Sigmoid colon (tissue), 7 donors: ENCODE measurements at places on chromosomes 16 and 17. TPM values are rescaled to one million over a fixed set of nuclear protein-coding genes. Genes with fewer than 3 reads are reported as not detected.

The GPRC5C gene
- total RNA-seq = 6.1 TPM

GRCh38 chr16:24694931-24695330 lies 34.5 kb upstream of the TNRC6A start:
- DNase-seq = no peak

DNA sequence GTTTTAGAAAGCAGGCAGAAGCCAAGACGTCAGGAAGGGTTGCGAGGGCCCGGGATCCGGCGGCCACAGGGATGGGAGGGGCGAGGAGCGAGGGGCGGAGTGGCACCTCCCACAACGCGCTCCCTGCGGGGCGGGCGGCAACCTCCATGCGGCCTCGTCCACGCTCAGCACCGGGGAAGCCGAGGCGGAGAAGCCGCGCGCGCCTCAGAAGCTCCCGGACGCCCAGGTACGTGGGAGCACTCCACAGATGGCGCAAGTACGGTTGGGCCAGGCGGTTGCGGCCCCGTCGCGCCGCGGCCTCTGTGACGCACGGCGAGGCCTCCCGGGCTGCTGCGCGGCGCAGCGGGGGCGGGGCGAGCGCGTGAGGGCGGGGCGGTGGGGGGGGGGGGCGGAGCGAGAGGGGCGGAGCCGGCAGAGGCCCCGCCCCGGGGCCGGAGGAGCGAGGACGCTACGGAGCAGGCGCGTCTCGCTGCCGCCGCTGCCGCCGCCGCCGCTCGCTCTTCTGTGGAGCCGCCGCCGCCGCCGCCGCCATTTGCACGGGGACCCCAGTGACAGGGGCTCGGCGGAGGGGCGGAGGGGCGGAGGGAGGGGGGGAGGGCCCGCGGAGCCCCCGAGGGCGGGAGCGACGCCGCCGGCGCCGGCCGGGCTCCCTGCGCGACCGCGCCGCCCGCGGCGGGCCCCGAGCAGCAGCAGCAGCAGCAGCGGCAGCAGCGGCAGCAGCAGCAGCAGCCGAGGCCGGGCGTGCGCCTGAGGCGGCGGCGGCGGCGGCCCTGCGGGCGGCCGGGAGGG lies at the start of gene TENT4B:
Gene TENT4B, plus strand, starts transcription at position 500 of the 789 bp plus-strand sequence. CDS start 316 bp downstream, outside the sequence.
- DNase-seq = peak; percentile 94

The CFAP97D1 gene
- not detected for total RNA-seq

The CD300H gene
- not detected for total RNA-seq

DNA sequence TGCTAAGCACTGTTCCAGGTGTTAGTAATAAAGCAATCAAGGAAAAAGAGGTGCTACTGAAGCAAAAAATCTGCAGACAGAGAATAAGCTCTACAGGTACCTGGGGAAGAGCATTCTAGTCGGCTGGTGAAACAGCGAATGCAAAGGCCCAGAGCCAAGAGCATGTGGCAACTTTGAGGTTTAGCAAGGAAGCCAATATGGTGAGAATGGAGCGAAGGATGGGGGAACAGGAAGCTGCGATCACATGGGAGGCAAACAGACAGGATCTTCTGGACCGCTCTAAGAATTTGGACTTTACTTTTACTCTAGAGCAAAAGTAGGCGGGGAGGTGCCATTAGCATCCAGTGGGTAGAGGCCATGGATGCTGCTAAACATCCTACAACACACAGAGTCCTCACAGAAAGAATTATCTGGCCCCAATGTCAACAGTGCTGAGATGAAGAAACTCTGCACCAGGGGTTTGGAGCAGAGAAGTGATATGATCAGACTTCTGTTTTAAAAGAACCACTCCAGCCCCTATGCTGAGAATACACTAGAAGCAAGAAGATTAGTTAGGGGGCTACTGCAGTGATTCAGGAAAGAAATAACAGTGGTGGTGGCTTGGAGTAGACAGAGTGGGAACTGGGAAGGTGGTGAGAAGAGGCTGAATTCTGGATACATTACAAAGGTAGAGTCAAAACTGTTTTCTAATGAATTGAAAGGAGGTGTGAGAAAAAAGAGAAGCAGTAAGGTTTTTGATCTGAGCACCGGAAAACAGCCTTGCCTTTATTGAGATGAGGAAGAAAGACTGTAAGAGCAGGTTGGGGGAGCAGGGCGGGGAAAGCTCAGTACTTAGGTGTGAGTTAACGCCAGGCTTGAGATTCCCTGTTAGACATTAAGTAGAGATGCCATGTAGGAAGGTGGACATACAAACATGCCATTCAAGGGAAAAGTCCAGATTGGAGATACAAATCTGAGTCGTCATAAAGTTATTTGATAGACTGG lies 11.0 kb downstream of the EFTUD2 start:
- DNase-seq = no peak

DNA sequence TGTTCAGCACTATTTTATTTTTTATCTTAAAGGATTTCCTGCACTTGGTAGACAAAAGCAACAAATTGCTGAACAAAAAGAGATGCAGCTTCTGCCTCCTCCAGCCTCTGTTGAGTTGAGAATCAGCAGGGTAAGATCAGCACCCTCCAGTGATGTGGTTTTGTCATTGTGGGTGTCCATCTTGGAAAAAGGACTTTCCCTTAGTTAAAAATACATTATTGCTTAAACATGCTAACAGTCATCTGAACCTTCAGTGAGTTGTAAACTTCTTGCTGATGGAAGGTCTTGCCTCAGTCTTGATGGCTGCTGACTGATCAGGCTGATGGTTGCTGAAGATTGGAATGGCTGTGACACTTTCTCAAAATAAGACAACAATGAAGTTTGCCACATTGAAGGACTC lies 101.2 kb downstream of the PHKB start:
- DNase-seq = no peak

The GP1BA gene
- not detected for total RNA-seq

GRCh38 chr16:74140557-74140956 lies 156.1 kb upstream of the PSMD7 start:
- DNase-seq = no peak

DNA sequence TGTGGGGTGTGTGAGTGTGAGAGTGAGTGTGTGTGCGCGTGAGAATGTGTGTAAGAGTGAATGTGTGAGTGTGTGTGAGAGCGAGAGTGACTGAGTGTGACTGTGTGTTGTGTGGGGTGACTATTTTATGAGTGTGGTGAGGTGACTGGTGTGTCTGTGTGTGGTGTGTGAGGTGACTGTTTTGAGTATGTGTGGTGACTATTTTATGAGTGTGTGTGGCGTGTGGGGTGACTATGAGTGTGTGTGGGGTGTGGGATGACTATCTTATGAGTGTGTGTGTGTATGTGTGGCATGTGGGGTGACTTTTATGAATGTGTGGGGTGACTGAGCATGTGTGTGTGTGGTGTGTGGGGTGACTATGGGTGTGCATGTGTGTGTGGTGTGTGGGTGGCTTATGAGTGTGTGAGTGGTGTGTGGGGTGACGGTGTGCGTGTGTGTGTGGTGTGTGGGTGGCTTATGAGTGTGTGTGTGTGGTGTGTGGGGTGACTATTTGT lies 152.9 kb upstream of the PLCG2 start:
- DNase-seq = no peak
